Vagina (tissue), 2 donors: ENCODE measurements at places on chromosomes 16 and 17.

DNA sequence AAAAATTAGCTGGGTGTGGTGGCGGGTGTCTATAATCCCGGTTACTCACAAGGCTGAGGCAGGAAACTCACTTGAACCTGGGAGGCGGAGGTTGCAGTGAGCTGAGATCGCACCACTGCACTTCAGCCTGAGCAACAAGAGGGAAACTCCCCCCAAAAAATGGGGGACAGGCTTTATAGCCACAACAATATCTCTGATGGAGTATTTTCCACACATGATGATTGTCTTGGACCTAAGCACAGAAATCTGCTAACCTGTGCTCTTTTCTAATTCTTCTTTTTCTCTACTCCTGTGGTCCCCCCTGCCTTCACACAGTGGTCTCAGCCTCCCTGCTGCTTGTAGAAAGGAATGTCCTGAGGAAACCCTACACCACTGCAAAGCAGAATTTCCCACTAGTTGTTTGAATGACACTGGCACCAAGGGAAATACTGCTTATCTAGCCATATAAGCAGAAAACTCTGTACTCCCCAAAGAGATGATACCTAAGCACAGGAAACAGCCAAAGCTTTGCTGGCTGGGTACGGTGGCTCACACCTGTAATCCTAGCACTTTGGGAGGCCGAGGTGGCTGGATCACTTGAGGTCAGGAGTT lies 117.6 kb downstream of the USP31 start:
- peak; percentile 34 for DNase-seq

DNA sequence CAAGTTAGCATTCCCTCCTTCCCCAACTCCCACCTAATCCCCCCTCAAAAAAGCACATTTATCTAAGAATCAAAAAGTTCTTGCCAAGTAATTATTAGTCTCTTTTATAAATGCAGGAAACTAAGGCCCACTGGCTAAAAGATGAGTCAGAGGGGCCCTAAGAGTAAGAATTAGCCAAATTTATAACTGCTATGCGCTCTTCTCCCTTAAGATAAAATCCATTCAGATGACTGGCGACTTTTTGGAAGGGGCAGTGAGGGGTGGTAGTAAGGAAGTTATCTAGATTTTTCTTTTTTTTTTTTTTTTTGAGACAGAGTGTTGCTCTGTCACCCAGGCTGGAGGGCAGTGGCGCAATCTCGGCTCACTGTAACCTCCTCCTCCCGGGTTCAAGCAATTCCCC lies 17.1 kb downstream of the ZNF652 start:
- DNase-seq: no peak

DNA sequence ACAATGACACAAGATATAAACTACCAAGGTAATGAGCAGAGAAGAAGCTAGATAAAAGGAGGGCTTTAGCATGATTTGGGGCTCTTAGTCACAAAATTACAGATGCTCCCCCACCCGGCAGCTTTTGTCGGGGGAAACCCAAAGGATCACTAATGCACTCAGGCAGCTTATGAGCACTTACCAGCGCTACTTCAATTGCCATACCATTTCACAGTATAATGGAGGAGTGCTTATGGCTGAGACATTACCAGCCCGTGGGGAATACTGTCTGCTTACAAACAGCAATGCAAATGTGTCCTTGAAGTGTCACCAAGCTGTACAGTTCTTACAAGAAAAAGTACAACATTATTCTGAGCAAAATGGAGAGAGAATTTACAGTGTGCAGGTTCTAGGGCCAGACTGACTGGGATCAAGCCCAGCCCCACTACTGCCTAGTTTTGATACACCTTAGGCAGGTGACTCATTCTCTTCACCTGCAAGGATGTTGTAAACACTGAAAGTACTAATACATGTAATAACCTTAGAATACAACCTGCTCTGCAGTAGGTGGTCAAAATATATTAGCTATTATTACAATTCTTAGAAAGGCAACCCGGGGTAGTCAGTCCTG lies 16.3 kb downstream of the ANKFY1 start:
- no peak for DNase-seq

- no peak for DNase-seq
These were observed 105.3 kb upstream of the FAM20A start for GRCh38 chr17:68706356-68706920.

DNA sequence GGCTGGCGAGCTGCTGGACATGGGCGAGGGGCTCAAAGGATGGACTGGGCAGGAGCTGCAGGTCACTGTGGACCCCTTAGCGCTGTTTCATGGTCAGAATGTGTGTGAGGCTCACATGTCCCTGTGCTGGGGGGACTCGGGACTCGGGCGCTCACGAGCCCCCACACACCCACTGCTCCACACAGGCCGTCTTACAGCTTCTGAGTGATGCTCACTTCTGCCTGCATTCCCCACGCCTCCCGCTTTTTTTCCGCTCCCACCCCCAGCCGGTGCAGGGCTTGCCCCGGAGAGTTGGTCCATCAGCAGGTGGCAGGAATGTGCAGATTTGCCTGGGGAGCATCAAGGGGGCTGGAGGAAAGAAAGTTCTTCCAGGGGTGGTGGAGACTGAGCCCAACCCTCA lies 20.2 kb upstream of the JPT2 start:
- no peak for DNase-seq

DNA sequence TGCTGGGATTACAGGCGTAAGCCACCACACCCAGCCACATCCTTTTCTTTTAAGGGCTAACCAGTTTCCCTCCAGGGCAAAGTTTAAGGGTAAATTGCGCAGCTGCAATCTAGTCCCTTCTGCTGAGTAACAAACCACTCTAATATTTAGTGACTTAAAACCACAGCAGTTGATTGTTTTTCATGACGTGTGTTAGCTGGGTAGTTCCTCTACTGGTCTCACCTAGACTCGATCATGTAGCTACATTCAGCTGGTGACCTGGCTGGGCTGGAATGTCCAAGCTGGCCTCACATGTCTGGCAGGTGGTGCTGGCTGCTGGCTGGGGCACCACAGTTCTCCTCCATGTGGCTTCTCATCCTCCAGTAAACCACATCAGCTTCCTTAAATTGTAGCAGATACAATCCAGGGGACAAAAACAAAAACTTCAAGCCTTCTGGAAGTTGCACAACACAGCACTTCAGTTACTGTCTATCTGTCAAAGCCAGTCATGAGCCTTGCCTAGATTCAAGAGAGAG lies 75.5 kb downstream of the GPRC5B start:
- no peak for DNase-seq

DNA sequence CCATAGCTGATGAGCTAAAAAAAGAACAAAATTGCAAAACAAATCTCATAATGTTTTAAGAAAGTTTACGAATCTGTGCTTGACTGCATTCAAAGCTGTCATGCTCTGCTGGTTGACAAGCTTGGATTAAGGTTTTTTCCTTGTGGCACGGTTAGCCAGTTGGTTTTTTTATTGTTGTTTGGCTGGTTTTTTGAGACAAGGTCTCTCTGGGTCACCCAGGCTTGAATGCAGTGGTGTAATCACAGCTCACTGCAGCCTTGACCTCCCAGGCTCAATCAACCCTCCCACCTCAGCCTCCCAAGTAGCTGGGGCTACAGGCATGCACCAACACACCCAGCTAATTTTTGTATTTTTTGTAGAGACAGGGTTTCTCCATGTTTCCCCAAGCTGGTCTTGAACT lies 45.7 kb downstream of the PHKB start:
- no peak for DNase-seq

DNA sequence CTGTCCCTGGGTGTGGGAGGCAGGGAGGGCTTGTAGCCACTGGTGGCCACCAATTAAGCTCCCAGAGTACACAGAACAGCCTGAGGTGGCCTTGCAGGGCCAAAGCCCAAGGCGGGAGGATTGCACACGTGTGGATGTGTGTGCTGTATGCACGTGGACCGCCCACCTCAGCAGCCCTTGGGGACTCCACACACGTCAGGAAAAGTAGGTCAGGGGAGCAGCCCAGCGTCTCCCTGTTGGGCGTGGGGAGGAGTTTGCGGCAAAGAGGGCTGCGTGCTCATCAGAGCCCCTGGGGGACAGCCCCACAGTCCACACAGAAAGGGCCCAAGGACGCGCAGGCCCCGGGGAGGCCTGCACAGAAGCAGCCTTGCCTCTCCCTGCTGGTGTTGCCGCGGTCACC lies 19.6 kb downstream of the SBK1 start:
- DNase-seq: no peak

- DNase-seq: no peak
These were observed 28.9 kb downstream of the LCMT1 start for GRCh38 chr16:25140459-25140858.

DNA sequence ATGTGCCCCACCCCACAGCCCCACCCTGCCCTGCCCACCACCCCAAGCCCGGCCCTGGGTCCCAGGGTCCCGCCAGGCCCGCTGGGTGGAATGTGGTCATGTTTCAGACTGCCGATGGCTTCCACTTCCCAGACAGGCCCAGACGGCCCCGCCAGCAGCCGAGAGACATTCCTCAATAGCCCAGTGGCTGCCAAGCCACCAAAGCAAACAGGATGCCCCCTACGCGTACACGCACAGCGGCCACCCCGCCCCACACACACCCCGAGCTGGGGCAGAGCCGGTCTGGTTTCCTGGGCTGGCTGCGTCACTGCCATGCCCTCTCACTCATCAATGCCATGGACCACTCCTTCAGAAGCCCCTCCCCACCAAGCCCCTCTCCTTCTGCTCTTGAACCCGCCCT lies 1.2 kb upstream of the KRT17 start:
- no peak for DNase-seq

DNA sequence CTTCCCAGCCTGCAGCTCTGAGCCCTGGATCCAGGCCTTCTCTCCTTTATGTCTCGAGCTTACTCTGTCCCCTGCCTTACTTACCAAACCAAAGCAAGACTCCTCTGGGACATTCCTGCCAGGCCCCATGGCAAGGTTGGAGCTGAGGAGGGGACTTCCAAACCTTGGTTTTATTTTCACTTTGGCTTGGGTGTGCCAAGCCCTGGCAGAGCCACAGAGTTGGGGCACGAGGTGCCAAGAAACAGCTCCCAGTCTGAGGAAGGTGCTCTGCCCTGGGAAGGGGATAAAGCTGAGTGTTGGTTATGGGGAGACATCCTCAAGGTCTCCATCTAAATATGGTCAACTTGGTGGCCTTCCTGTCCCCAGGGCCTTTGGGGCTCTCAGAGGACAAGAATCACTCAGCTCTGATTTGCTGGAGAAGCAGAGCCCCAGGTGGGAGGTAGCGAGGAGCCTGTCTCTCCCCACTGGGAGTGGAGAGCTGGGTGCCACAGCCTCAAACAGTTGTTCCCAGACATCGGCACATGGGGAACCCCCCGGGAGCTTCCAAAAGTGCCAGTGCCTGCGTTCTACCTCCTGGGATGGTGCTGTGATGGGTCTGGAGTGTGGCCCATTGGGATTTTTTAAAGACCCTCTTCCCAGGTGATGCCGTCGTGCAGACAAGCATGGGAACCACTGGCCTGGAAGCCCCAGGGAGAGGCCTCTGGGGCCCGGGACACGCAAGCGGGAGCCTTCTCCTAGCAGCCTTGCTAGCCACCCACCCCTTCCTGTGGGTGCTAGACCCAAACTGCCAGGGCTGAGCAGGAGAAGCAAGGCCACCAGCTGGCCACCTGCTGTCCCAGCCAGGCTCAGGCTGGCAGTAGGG lies 10.3 kb downstream of the NLRC5 start:
- DNase-seq: no peak

- peak; percentile 22 for DNase-seq
These were observed 2270.8 kb downstream of the TP53TG3F start for GRCh38 chr16:35730251-35730650.

- DNase-seq: no peak
These were observed 471.6 kb downstream of the SOX9 start for GRCh38 chr17:72592242-72592966.

DNA sequence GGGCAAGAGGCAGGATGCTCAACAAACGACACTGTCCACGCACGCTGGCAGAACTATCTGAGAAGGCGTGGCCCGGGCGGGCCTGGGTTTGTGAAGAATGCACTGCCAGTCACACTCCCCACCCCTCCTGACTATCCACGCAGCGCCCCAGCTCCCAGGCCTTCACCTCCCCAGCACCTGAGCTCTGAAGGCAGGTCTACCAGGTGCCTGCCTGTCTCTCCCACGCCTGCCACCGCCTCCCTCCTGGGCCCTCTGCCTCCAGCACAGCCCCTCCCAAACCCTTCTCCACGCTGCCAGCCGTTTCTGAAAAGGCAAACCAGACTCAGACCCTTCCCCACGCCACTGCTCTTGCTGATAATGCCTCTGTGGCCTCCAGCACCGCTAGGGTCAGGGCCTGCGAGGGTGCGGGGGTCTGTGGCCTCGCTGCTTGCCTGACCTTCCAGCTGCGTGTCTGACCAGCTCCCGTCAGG lies 11.6 kb downstream of the MYBBP1A start:
- DNase-seq: no peak

GRCh38 chr17:64130559-64131001 lies 636 bp upstream of the ERN1 start:
- DNase-seq: no peak

DNA sequence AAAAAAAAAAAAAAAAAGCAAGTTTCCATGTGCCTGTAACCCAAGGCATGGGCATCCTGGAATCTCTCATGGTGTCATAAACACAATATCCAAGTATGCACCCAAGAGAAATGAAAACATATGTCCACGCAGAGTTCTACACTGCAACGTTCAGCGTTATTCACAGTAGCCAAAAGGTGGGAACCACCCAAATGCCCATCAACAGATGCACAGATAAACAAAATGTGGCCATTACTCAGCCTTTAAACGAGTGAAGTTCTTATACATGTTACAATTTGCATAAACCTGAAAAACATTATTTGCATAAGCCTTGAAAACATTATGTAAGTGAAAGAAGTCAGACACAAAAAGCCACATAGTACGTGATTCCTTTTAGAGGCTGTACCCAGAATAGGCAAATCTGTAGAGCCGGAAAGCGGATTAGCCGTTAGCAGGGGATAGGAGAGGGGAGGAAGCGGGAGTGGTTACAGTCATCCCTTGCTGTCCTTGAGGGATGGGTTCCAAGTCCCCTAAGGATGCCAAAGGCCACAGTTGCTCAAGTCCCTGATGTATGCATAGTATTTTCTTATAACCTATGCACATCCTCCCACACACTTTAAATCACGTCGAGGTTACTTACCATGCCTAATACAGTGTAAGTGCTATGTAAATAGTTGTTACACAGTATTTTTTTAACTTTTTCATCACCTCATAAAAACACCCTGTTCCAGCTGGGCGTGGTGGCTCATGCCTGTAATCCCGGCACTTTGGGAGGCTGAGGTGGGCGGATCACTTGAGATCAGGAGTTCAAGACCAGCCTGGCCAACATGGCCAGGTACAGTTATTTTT lies 47.3 kb upstream of the DNAH17 start:
- DNase-seq: no peak

- no peak for DNase-seq
These were observed 32.7 kb upstream of the CDH13 start for GRCh38 chr16:82594114-82594513.
